ENCODE measurements at places on chromosomes 16 and 17.

GRCh38 chr17:78040440-78041385 lies 82.2 kb downstream of the TNRC6C start:
- peak; percentile 86 for DNase-seq

GRCh38 chr17:65684631-65685030 lies 123.2 kb upstream of the AXIN2 start:
- no peak for DNase-seq

- peak; percentile 9 for DNase-seq
These were observed 29.1 kb downstream of the AKAP1 start for GRCh38 chr17:57114085-57114673.

- no peak for DNase-seq
These were observed 47.0 kb upstream of the GSG1L start for GRCh38 chr16:28110479-28110878.

DNA sequence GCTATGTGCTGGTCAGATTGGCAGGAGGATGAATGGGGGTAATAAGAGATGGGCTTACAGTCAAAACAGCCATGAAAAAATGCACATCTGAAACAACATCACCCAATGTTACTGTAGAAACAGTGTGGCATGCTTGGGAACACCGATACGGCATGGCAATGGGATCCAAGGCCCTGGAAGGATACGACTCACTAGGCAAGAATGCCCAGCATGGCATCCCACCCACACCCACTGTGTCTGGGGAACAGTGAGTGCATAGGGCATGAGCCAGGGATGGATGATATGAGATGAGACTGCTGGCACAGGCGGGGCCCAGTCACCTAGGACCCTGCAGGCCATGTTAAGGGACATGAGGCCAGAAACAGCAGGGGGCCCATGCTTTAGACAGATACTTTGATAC lies 11.5 kb downstream of the TRIM25 start:
- DNase-seq = no peak

GRCh38 chr16:74601126-74601871 lies 5.6 kb downstream of the GLG1 start:
- no peak for DNase-seq

GRCh38 chr16:85750827-85751697 lies at the start of gene C16orf74:
C16orf74 (minus strand) TSS chr16:85751096; CDS start chr16:85735217, 15,879 bp downstream.
- DNase-seq = no peak

- no peak for DNase-seq
These were observed 150.3 kb downstream of the ENGASE start for GRCh38 chr17:79224903-79225302.

Data from SHP77 (cell line).